Spleen (tissue), 13 donors: ENCODE measurements at places on chromosomes 1 and 21. TPM values are rescaled to one million over a fixed set of nuclear protein-coding genes. Genes with fewer than 3 reads are reported as not detected.
A peak's percentile ranks its signal among the peaks of the same experiment; 100 is the strongest.

DNA sequence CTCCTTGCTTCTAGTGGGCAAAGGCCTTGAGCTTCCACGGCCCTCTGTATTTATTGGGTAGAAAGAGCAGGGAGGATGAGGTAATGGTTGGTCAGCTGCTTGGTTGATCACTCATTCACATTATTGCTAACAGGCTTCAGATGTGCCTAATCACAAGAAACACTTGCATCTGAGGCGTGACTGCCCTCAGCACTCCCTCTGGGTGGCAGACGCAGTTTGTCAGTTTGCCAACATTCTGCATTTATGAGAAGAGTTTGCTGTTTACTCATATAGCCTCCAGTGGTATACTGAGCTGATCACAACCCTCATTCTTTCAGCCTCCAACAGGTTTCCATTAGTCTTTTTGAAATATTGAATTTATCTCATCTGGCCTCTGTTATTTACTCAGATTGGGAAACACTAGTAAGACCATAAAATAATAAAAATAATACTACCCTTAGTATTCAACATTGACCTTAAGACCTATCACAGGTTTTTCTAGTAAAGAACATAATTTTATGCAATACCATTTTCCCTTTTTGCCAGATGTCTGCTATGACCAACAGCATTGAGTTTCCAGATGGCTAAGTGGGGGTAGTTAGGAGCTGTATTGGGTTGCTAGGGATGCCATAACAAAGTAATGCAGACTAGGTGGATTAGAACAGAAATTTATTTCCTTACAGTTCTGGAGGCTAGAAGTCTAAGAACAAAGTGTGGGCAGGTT, 53.3 kb downstream of the PTGFR start:
- H3K27me3 ChIP-seq, result no peaks in the 10 kb centered on the region
- H3K4me3 ChIP-seq, result no peak overlapping the region
- no peak for DNase-seq

DNA sequence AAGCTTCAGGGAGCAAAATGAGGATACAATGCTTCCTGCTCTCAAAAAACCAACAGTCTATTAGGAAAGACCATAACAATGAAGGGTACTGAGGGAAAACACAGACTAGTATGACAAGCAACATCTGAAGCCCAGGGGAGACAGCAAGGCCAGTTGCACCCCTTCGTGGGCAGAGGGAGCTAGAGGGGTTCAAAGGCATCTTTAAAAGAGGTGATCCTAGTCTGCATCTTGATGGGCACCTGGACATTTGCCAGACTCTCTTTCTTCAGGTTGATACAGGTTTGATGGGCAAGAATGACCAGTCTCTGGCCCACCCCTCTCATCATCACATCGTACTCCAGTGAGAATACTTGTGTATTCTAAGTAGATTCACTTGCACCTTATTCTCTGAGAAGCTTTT, 177.7 kb downstream of the VAV3 start:
- H3K27ac ChIP-seq, result peak overlapping the region; percentile 64
- no peak overlapping the region for H3K4me3 ChIP-seq
- H3K4me1 ChIP-seq, result peaks cover 31% of the 10 kb centered on the region
- H3K27me3 ChIP-seq, result no peaks in the 10 kb centered on the region

- H3K4me1 ChIP-seq, result no peaks in the 10 kb centered on the region
- no peaks in the 10 kb centered on the region for H3K27me3 ChIP-seq
- no peak overlapping the region for H3K27ac ChIP-seq
- no peak overlapping the region for H3K4me3 ChIP-seq
- no peak for DNase-seq
- no peaks in the 10 kb centered on the region for H3K36me3 ChIP-seq
These were observed 598.1 kb upstream of the ADGRL4 start for GRCh38 chr1:79604490-79605198.

DNA sequence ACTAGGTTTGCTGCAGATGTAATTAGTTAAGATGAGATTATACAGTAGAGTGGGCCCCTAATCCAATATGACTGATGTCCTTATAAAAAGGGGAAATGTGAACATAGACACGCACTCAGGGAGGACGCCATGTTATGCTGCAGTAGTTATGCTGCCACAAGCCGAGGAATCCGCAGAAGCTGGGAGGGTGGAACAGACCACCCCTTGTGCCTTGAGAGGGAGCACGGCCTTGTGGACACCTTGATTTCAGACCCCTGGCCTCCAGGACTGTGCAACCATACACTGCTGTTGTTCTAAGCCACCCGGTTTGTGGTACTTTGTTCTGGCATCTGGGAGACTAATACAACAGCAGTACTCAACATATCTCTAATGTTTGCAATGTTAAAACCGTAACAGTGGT, 57.9 kb upstream of the HIVEP3 start:
- DNase-seq, result no peak
- no peaks in the 10 kb centered on the region for H3K27me3 ChIP-seq
- H3K27ac ChIP-seq, result no peak overlapping the region
- no peaks in the 10 kb centered on the region for H3K36me3 ChIP-seq
- H3K4me3 ChIP-seq, result no peak overlapping the region
- peaks cover 5% of the 10 kb centered on the region for H3K4me1 ChIP-seq

DNA sequence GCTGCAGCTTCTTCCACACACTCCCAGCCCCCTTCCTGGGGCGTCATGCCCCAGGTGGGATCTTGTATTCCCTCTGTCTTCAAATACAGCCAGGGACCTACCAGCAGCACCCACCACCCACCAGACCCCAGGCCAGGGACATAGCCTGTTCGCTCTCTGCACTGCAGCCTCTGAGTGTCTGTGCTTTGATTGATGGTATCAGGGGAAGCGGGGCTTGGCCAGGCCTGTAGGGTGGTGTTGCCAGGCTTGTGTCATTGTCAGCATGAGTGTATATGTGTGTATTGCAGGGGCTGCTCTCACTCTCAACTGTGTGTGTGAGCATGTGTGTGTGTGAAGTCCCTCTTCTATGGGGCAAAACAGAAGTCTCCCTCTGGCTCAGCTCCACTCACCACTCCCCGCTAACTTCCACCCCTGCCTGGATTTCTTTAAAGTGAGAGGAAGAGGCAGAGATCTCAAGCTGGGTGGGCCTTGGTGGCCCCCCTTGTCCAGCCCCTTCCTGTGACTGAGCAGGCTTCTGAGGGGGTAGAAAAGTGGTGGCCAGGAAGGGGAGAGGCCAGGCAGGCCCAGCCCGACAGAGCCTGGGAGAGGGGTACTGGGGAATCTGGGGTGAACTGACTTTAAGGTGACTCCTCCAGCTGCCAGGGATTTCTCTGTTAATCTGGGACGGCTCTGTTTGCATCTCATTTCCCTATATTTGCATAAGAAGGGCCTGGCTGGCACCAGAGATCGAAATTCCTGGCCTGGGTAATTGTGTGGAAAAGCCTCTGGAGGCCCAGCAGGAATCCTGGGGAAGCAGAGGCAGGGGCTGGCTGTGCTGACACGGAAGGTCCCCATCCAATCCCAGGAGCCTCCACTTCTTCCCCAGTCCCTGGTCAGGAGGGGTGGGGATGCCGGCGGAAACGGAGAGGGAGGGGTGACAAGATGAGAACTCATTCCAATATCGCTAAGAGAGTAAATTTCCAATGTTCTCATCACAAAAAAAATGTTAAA, 18.6 kb upstream of the ADGRB2 start:
- no peaks in the 10 kb centered on the region for H3K36me3 ChIP-seq
- no peaks in the 10 kb centered on the region for H3K4me1 ChIP-seq
- no peak overlapping the region for H3K4me3 ChIP-seq
- H3K27ac ChIP-seq, result no peak overlapping the region

DNA sequence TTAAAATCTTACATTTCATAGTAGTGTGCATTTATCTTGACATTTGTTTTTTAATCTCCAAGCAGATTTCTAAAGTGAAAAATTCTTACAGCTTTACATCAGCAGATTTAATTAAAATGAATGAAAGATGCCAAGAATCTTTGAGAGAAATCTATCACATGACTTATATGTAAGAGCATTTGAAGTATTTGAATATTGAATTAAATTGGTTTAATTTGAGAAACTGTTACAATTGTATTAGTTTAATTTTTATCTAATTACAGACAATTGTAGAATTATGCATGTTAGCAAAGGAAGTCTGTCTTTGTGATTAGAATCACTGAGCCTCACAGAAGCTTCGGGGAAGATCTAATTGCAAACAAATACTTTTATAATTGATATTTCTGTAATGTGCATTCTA, 52.2 kb downstream of the ASB17 start:
- H3K4me1 ChIP-seq, result no peaks in the 10 kb centered on the region
- no peaks in the 10 kb centered on the region for H3K36me3 ChIP-seq
- no peak for DNase-seq
- no peak overlapping the region for H3K4me3 ChIP-seq

- H3K27me3 ChIP-seq, result no peaks in the 10 kb centered on the region
- H3K36me3 ChIP-seq, result peaks cover 4% of the 10 kb centered on the region
- no peak overlapping the region for H3K27ac ChIP-seq
- H3K4me1 ChIP-seq, result no peaks in the 10 kb centered on the region
- no peak for DNase-seq
These were observed 8.9 kb downstream of the RABIF start for GRCh38 chr1:202880062-202880461.

DNA sequence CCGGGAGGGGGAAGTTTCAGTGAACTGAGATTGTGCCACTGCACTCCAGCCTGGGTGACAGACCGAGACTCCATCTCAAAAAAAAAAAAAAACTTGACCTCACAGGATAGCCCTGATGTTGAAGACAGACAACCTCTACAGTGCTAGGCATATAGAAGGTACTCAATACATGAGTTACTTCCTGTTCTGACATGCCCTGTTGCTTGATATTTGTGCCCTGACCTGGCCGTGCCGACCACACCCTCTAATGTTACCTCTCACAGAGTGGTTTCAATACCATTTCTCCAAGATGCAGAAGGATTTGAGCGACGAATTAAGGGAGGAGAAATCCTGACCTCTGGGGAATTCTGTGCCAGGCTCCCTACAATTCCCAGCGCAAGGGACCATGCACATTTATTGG, 5.2 kb downstream of the PTAFR start:
- H3K27me3 ChIP-seq, result no peaks in the 10 kb centered on the region
- DNase-seq, result peak; percentile 63
- no peaks in the 10 kb centered on the region for H3K36me3 ChIP-seq
- peak overlapping the region; percentile 88 for H3K27ac ChIP-seq
- H3K4me3 ChIP-seq, result peak overlapping the region; percentile 64

DNA sequence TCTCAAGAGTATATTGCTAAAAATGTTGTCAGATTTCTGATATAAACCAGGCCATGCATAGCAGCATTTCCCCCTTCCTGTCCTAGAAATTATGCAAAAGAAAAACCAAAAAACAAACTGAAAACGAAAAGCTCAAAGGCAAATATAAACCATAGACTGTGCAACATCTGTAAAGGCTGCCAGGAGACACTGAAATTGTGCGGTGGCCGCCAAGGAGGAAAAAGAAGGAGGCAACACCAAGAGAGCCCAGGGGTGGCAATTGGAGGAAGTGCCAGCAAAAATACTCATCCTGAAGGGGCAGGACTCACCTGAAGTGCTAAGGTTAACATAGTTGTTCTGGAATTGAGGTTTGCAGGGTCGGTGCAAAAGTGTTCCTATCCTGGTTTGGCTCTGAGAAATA, 92.0 kb downstream of the RWDD3 start:
- H3K36me3 ChIP-seq, result no peaks in the 10 kb centered on the region
- DNase-seq, result no peak
- H3K27ac ChIP-seq, result no peak overlapping the region
- H3K4me1 ChIP-seq, result no peaks in the 10 kb centered on the region
- H3K4me3 ChIP-seq, result no peak overlapping the region

DNA sequence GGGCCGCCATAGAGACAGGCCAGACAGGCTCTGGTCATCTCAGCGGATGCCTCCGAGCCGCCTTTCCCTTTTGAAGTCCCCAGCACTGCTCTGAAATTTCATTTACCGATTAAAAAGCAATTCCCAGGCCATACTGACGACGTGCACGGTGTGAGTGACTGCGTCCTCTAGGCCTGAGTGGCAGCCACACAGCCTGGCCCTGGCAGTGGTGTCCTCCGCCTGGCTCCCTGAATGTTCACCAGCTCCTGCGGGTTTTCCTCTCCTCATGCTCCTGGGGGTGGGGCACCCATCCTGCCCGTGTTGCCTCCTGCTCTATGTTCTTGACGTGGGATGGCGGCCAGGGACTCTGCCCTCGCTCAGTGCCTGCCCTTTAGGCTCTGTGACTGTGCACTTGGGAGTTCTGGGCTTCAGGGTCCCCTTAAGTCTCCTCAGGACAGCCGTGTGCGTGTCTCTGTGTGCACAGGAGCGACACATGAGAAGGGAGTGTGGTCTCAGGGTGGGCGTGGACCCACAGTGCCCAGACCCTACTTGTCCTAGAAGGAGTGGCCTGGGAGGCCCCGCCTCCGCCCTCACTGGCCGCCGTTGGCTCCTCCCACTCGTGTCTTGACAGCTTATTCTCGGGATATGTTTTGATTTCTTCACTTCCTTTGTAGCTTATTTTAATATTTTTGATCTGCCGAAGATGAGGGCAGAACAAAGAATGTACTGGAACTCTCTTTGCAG, 3.6 kb downstream of the SKI start:
- H3K4me1 ChIP-seq, result peaks cover 80% of the 10 kb centered on the region
- peak overlapping the region; percentile 70 for H3K4me3 ChIP-seq
- no peaks in the 10 kb centered on the region for H3K27me3 ChIP-seq
- H3K36me3 ChIP-seq, result no peaks in the 10 kb centered on the region

DNA sequence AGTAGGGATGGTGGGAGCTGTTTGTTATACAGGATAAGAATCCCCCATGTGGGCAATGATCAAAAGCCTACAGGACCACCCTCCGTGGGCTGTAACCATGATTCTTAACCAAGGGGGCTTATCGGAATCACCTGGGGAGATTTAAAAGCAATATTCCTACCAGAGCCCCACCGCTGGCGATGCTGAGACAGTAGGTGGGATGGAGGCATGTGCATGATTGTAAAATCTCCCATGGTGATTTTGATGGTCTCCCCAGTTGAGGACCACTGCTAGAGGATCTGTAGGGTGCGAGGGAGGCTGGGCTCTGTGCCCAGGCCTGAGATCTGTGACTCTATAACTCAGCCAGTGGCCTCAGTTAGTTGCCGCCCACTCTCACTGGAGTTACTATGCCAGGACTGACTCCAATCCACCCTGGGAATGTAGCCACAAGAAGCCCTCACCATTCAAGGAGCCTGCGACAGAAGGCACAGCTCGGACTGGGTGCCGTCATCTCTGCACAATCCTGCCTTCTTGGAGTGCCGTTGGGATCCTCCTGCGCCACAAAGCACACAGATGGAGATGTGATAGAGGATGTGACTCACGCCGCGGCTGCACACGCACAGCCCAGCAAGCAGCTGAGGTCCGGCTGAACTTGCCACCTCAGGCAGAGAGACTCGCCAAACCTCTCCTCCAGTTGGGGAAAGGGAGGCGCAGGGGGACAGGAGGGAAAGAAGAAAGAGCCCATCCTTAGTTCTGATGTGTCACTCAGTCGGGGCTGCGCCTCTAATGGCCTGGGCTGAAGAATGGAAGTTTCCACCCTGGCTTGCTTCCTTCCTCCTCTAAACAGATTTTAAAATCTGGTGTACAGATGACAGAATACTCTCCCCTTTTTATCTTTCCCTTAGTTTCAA, 26.5 kb downstream of the AKNAD1 start:
- no peaks in the 10 kb centered on the region for H3K27me3 ChIP-seq
- no peak overlapping the region for H3K4me3 ChIP-seq
- DNase-seq, result peak; percentile 73
- no peaks in the 10 kb centered on the region for H3K36me3 ChIP-seq
- peaks cover 8% of the 10 kb centered on the region for H3K4me1 ChIP-seq
- peak overlapping the region; percentile 31 for H3K27ac ChIP-seq

OR2T35 gene
- not detected for total RNA-seq

OPTC gene
- not detected for total RNA-seq

CLCA1 gene
- total RNA-seq, result not detected

FNDC5 gene
- not detected for total RNA-seq

CD1B gene
- not detected for total RNA-seq

MIXL1 gene
- not detected for total RNA-seq
